ENCODE measurements at places on chromosomes 16 and 17.
A peak's percentile ranks its signal among the peaks of the same experiment; 100 is the strongest.

- DNase-seq: no peak
Observed at GRCh38 chr16:79517156-79517555, 83.4 kb downstream of the MAF start.

DNA sequence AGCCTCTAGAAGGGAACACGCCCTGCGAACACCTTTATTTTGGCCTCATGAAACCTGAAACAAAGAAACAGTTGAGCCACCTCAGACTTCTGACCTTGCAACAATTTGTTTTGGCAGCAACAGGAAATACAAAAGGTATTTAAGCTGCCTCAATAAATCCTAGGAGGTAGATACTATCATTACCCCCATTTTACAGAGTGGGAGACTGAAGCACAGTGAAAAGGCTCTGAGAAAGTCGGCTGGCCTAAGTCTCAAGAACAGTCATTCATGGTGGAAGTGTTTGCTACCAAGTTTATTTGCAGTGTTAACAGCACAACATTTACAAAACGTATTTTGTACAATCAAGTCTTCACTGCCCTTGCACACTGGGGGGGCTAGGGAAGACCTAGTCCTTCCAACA, 19.0 kb downstream of the RND2 start:
- no peak for DNase-seq

DNA sequence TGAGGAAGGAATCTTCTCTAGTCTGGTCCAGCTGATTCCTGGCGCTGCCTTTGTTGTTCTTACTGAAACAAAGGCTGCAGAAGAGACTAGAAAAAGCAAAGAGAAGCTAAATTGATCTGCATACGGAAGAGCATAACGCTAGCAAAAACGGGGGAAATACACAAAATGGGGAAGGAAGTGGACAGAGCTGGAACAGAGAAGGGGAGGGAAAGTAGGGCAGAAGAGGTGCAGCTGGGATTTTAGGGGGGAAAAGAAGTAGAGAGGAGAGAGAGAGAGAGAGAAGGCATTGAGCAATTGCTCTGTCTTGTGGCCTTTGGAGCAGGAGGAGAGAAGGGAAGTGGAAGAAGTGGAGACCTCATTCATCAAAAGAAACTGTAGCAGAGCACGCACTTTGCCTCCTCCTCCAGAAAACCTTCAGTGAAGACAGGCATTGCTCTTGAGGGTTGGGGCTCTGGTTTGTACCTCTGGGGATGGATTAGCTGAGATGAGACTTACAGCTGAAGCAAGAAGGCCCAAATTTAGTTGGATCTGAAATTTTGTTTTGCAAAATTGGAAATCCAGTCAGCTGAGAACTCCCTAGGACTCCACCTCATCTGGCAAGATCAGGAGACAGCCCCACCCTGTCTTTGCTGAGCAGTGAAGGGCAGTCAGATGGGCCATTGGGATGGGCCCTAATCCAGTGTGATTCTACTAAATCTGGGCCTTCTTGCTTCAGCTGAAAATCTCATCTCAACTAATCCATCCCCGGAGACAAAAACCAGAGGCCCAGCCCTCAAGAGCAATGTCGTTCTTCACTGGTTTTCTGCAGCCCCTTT, 55.8 kb downstream of the CDRT4 start:
- DNase-seq: no peak

DNA sequence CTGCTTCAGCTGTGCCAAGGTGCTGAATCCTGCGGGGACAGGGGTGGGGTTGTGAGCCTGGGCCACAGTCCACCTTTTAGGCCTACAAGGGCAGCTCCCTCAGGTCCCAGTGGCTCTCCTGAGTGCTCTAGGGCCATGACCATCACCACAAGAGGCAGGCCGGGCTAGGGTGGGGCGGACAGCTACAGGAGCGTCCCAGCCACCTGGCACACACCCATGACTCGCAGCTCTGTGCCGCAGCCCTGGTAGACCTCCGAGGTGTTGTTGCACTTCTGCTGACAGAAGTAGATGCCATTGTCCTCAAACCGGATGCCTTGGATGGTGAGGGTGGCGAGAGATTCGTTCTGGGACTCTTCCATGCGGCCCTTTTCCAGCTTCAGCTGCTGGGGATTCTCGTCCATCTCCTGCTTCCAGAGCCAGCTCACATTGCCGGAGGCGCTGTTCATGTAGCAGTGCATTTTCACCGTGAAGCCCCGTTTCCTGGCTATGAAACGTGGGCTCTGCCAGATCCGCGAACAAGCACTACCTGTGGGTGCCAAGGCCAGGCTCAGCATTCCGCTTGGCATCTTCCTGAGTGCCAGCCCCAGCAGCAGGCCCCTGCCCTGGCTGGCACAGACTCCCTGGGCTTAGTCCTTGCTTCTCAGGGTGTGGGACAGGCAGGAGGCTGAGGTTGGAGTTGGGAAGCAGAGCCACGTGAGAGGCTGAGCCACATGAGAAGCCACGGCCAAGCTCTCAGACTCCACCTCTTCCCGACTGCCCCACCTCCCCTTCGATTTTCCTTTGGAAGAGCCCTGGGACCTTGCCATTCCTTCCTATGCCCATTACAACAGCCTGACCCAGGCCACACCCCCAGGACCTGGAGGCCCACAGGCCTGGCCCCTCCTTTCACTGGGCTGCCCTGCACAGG, 2.0 kb downstream of the CD79B start:
- no peak for DNase-seq

GRCh38 chr17:19533718-19534561, at the start of gene SLC47A1:
SLC47A1 (plus strand) TSS chr17:19533854; CDS start chr17:19533940, 86 bp downstream.
- no peak for DNase-seq

DNA sequence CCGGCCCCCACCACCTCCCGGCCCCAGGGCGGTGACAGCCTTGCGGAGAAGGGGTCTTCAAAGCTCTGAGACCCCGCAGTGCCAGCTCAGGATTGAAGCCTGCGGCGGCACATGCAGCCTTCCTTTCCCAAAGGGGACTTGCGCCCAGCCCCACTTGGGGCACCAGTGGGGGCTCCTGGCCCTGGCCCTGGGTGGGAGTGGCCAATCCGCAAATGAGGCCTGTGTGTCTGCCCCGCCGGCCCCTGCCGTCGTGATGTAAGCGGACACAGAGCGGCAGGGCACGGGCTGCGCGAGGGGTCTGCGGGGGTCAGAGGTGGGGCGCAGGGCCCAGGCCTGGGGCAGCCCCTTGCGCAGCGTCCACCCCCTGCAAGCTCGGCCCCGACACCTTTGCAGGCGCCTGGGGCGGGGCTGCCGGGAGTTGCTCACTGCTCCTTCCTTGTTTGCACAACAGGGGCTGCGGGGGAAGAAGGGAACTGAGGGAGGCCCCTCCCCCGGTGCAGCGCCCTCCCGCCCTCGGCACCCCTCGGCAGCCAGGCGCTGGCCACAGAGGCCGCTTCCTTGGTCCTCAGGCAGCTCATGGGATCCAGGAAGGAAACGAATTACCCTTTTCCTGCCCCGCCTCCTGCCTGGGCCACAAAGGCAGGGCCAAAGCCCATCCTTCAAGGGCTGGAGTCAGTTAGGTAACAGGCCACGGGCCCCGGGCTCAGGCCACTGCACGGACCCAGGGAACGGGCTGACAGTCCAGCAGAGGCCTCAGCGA, 2.9 kb downstream of the SLC16A3 start:
- no peak for DNase-seq

DNA sequence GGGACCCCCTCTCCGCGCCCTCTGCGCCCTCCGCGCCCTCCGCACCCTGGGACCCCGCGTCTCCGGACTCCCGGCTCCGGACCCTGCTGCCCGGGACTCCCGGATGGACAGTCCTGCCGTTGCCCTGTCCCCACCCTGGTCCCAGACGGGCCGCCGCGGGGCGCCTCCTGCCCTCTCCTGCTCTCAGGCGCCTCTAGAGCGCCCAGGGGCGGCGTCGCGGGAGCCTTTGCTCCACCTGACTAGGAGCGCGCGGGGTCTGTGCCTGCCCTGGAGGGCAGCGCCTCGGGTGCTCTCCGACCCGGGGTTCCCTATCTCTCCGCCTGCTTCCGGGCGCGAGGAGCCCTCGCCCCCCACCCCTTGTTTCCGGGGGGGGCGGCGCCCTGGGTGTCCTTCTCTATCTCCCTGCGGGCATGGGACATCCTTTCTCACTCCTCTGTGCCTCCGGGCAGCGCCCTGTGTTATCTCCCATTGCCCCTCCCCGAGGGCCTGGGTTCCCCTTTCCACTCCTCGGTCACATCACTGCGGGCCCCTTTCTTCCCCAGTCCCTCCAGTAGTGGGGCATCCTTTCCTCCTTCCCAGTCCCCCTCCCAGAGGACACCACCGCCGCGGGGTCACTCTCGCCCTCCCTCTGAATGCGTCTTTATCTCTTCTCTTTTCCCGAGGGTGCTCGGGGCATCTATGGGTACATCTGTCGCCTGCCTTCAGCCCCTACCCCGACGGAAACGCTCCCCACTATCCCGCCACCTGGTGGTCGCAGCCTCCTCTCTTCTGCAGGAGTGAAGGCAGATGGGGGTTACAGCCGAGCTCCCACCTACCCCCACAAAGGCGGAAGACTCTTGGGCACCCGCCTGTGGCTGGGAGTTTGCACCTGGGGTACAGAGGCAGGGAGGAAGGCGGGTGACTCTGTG, 875 bp downstream of the PRKCB start:
- DNase-seq: no peak

DNA sequence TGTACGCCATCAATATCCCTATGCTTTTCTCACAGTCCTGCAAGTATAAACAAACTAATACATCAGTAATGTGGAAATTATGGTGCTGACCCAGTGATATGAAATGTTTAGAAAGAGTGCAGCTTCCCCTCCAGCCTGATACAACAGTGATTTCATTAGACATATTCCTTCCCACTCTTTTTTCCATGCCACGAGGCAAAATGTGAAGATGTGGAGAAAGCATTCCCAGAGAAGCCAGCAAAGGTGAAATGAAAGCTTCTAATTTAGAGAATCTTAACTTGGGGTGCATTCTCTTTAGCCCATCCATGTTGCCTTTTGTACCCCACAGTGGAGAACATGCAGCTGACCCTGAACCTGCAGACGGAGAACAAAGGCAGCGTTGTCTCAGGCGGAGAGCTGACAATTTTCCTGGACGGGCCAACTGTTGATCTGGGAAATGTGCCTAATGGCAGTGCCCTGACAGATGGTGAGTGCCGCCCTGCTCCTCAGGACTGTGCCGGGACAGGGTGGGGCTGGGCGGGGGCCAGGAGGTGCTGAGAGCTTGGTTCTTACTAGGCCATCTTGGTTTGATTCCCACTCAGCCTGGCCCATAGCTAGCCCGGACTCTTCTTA, 77.8 kb downstream of the WWP2 start:
- DNase-seq: peak; percentile 39

- no peak for DNase-seq
Observed at GRCh38 chr17:76565728-76566612, 19.7 kb downstream of the ST6GALNAC2 start.

- no peak for DNase-seq
Observed at GRCh38 chr17:74571621-74572270, 4.4 kb upstream of the CD300H start.

- peak; percentile 29 for DNase-seq
Observed at GRCh38 chr17:81052199-81052997, 17.4 kb downstream of the BAIAP2 start.

DNA sequence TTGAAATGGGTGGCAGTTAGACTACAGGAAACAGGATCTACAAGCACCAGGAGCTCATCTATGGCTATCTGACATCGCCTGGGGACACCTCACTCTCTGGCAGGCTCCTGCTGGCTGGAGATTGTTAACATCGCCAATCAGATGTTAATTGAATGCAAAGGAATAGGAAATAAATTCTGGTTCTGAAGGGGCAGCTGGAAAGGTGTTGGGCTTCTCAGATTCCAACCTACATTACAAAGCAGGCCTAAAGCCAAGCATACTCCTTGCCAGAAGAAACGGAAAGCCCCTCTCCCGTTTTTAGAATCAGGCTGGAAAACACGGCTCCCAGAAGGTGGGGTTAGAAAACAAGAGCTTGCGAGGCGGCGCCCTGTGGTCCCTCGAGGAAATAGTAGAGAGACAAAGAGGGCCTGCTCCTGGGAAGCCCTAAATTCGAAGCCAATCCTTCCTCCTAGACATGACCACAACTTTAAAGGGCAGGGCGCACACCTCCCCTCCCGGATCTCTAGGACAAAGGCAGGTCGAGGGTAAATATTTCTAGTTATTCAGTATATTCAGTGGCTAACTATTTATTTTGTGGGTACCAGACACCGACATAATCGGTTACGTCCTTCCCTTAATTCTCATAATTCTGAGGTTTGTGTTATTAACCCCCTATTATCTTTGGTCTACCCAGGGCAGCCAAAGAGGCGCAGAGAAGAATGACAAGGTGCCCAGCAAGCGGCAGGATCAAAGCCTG, 763 bp upstream of the TOM1L1 start:
- DNase-seq: peak; percentile 73

- DNase-seq: no peak
Observed at GRCh38 chr16:76287466-76287865, 10.3 kb downstream of the CNTNAP4 start.

DNA sequence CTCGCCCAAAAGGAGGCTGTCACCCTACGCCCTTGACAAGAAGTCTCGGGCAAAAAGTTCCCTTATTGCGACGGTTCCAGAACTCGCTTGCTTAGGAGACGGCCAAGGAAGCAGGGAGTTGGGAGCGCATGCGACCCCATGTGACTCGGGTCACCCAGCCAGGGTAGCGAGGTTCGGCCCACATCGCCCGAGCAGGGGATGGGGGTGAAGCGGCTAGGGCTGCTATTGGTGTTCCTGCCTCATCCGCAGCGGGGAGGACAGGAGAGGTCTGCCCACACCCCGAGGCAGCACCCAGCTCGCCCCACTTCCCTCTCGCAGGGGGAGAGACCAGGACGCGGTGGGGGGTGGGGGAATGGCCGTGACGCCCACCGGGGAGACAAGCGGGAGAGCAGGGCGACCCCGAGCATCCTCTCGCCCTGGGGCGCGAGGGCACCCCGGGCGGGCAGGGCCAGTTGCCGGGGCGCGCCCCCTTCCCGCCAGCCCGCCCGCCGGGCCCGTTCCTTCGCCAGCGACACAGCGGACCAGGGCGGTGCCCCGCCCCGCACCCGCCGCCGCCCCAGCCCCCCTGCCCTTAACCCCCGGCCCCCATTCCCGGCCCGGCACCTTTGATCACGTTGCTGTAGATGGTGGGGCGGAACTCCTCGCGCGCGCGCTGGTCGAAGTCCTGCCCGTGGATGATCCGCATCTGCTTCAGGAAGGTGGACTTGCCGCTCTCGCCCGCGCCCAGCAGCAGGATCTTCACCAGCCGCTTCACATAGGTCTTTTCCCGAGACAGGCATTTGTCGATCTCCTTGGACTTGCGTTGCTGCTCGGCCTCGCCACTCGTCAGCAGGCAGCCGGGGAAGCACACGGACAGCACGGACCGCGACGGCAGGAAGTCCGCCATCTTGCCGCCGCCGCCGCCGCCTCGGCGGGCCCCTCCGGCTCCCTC, 567 bp downstream of the GNA13 start:
- peak; percentile 76 for DNase-seq

Measured in NCI-H1092 treated with DMSO at 0.1 percent for 48 hours (cell line).